ENCODE measurements at places on chromosomes 16 and 17. TPM values are rescaled to one million over a fixed set of nuclear protein-coding genes. Genes with fewer than 3 reads are reported as not detected.

The CCDC102A gene
- 10.5 TPM for total RNA-seq

DNA sequence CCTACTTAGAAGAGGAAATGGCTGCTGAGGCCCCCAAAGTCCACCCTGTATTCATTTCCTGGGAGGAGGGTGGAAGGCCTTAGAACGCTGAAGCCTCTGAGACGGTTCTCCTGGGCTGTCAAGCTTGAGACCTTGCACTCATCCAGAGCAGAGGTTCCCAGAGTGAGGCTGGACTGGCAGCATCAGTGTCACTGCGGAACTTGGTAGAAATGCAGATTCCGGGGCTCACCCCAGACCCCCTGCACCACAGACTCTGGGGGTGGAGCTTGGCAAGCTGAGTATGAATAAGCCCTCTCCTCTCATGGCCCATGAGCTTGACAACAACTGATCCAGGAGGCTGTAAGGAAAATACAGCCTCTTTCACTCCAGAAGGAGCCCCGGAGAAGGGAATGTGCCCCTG, 218.3 kb downstream of the IRF8 start:
- DNase-seq: no peak

GRCh38 chr17:80443498-80443897, 28.5 kb downstream of the ENDOV start:
- DNase-seq: no peak

GRCh38 chr17:14845591-14846281, 419.4 kb downstream of the PMP22 start:
- no peak for DNase-seq

DNA sequence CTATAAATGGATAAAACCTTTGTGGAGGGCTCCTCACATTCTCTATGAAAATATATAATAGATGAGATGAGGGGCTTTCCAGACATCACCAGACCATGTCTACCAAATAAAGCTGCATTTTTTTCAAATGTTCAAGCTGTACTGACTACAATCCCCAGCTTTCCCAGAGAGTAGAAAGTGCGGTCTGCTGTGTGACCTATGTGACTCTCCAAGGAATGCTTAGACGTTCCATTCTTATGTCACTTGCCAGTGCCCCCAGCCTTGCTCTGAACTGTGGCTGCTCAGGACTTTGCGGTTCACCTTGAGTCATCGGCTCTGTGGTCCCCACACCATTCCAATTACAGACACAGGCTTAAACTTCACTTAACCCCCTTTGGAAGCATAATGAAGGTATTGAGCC, 47.8 kb upstream of the SCNN1B start:
- DNase-seq: no peak

Data from Right ventricle myocardium superior (tissue), 1 donor.